Immature natural killer cell (primary cell): ENCODE measurements at places on chromosomes 11 and 22.

DNA sequence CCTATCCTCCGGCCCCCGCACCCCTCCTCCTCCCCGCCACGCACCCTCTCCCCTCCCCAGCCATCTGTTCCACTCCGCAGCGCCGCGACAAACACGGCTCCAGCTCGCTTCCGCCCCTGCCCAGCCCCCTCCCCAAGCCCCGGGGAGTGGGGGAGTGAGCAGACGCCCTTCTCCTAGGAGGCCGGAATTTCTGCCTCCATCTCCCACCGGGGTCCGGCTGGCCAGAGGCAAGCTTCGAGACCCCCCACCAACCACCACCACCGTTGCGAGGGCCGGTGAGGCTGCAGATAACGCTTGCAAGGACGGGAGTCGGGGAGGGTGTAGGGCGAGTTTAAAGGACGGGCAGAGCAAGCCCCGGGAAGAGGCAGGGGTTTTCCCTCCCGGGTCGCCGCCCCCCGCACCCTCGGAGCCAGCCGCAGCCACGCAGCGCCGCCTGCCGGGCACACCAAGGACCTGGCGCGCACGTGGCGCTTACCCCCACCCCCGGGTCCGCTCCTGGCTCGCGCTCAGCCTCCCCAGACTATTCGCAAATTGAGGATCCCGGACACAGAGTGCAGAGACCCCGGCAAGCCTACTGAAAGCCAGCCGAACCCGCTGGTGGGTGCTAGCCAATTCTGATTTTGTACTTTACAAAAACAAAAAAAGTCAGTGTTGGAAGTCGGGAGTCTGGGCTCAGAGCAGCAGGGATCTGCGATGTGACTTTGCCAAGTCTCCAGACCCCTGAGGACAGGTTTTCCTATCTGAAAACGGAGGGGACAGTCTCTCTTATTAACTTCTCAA lies 22.6 kb downstream of the RTN4RL2 start:
- peak; percentile 23 for DNase-seq
- peaks cover 27% of the 10 kb centered on the region for H3K36me3 ChIP-seq
- no peaks in the 10 kb centered on the region for H3K4me1 ChIP-seq
- H3K4me3 ChIP-seq, result no peak overlapping the region

GRCh38 chr22:31937341-31937740 lies 7.0 kb upstream of the YWHAH start:
- no peak for DNase-seq
- H3K27me3 ChIP-seq, result peaks cover 8% of the 10 kb centered on the region
- no peak overlapping the region for H3K27ac ChIP-seq
- no peak overlapping the region for H3K4me3 ChIP-seq
- no peaks in the 10 kb centered on the region for H3K4me1 ChIP-seq
- no peaks in the 10 kb centered on the region for H3K36me3 ChIP-seq

DNA sequence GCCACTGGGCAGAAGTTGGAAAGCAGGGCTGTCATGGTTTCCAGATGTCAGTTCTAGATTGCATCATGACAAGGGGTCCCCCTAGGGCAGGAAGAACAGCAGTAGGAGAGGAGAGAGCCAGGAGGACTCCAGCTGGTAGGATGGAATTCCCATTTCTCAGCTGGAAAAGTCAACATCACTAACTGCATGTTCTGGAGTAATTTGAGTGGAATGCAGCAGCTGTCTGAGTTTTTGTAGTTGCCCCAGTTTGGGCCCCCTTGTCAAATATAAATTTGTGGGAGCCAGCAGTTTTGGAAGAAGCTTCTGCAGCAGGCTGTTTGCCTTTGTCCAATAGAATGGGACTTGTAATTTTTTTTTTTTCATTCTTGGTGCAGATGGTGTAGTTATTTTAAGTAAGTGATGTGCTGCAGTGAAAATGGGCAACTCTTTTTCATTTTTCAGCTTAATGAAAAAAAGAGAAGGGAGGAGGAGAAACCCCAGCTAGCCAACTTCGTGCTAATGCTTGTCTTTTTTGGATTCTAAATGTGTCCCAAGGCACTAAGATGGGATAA lies 86.9 kb downstream of the LDLRAD3 start:
- H3K4me1 ChIP-seq, result no peaks in the 10 kb centered on the region
- H3K36me3 ChIP-seq, result no peaks in the 10 kb centered on the region
- H3K4me3 ChIP-seq, result no peak overlapping the region
- H3K27ac ChIP-seq, result no peak overlapping the region
- DNase-seq, result no peak
- peaks cover 2% of the 10 kb centered on the region for H3K27me3 ChIP-seq

DNA sequence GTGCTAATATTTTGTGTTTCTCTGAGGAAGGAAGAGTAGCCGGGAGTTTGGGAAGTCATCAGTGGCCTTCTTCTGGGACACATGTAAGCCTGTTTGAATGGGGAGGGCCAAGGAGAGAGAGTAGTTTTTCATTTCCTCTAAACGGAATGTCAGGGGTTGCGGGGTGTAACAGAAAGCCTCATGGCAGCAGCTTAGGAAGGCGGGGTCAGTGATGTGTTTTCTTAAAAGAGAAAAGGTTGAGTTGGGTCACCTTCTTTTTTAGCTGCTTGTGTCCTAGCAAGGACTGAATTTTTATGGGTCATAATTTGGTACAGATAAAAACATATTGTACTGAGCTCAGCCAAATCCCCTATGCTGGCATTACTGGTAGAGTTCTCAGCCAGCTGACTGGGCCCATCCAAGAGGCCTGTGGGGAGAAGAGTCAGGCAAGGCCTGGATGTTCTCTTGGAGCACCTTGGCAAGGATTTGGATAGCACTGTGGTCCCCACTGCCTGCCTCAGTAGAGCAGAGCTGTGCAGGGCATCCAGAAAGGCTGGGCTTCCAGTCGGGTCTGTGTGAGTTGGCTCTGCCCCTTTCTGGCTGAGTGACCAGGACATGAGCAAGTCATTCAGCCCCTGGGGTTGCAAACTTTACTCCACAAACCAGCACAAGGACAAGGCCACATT lies 29.4 kb upstream of the NAV2 start:
- no peak for DNase-seq
- H3K4me1 ChIP-seq, result no peaks in the 10 kb centered on the region
- H3K27ac ChIP-seq, result no peak overlapping the region
- peaks cover 24% of the 10 kb centered on the region for H3K27me3 ChIP-seq
- H3K4me3 ChIP-seq, result no peak overlapping the region
- no peaks in the 10 kb centered on the region for H3K36me3 ChIP-seq

DNA sequence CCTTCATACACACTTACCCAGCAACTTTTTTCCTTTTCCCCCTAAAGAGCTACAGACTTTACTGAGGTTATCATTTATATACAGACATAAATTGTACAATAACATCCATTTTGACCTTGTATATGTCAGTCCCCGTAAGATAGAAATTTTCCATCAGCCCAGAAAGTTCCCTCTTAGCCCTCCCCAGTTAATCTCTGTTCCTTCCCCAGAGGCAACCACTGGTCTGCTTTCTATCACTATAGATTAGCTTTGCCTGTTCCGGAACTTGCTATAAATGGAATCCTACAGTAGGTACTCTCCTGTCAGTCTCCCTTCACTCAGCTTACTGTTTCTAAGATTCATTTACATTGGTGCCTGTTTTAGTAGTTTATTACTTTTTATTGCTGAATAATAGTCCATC lies 54.9 kb downstream of the TSPAN18 start:
- no peaks in the 10 kb centered on the region for H3K36me3 ChIP-seq
- no peak for DNase-seq
- H3K4me3 ChIP-seq, result no peak overlapping the region

GRCh38 chr11:124873951-124874350 lies 8.7 kb downstream of the ROBO3 start:
- no peak for DNase-seq
- peaks cover 25% of the 10 kb centered on the region for H3K4me1 ChIP-seq
- H3K4me3 ChIP-seq, result no peak overlapping the region
- H3K36me3 ChIP-seq, result no peaks in the 10 kb centered on the region
- H3K27me3 ChIP-seq, result peaks cover 23% of the 10 kb centered on the region

GRCh38 chr22:43005106-43005505 lies 9.8 kb downstream of the PACSIN2 start:
- peaks cover 63% of the 10 kb centered on the region for H3K4me1 ChIP-seq
- peak overlapping the region; percentile 53 for H3K27ac ChIP-seq
- no peaks in the 10 kb centered on the region for H3K36me3 ChIP-seq

DNA sequence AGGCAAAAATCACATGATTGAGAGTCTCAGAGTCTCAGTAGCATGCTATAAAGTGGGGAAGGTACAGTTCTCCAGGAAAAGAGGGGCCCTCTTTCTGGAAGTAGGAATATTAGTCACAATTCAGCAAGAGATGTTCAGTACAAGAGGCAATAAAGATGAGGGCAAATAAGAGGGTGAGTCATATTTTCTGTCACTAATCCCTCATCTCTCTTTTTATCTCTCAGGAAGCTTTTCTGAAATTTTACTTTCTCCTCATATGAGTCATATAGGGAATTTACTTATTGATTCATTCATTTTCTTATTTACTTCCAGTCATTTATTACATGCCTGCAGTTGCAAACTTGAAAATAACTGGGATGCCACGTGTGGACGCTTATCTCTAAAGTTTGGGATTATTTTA lies 3.4 kb upstream of the NXPE1 start:
- DNase-seq, result no peak
- H3K4me3 ChIP-seq, result no peak overlapping the region
- no peak overlapping the region for H3K27ac ChIP-seq
- H3K4me1 ChIP-seq, result no peaks in the 10 kb centered on the region
- H3K27me3 ChIP-seq, result peaks cover 3% of the 10 kb centered on the region

DNA sequence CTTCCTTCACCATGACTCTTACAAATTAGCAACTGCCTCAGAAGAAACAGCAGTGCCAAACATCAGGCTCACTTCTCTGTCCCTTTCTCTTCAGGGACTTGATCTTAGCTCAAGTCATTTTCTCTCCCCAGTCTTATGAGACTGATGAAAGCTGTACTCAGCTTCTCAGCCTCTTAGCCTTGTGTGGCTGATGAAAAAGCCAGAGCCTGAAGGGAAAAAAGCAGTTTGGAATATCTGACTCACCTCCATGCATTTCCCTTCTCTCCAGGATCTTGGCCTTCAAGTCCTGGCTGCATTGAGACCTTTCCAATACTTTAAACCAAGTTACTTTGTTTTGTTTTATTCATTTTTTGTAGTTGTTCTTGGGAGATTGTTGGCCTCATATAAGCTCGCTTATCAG lies 195.9 kb downstream of the SPON1 start:
- no peak for DNase-seq
- no peaks in the 10 kb centered on the region for H3K36me3 ChIP-seq
- H3K27me3 ChIP-seq, result no peaks in the 10 kb centered on the region
- H3K4me1 ChIP-seq, result no peaks in the 10 kb centered on the region
